ENCODE measurements at places on chromosomes 13 and 19. TPM values are rescaled to one million over a fixed set of nuclear protein-coding genes. Genes with fewer than 3 reads are reported as not detected.

Gene SNRPA
- 23.5 TPM for total RNA-seq

Gene KANK3
- 36.6 TPM for total RNA-seq

Gene BEST2
- total RNA-seq: 0.29 TPM

Gene EDDM13
- not detected for total RNA-seq

Gene CPT1C
- 19.1 TPM for total RNA-seq

Gene CYP4F2
- not detected for total RNA-seq

Gene NAPSA
- total RNA-seq: 1.4 TPM

- no peak for DNase-seq
- peak overlapping the region; percentile 57 for H3K27ac ChIP-seq
- no peaks in the 10 kb centered on the region for H3K4me1 ChIP-seq
- H3K4me3 ChIP-seq: no peak overlapping the region
- H3K36me3 ChIP-seq: no peaks in the 10 kb centered on the region
- H3K27me3 ChIP-seq: no peaks in the 10 kb centered on the region
Observed at GRCh38 chr19:49713236-49713845, 22.4 kb downstream of the CPT1C start.

- no peaks in the 10 kb centered on the region for H3K36me3 ChIP-seq
- no peaks in the 10 kb centered on the region for H3K27me3 ChIP-seq
- H3K4me1 ChIP-seq: peaks cover 5% of the 10 kb centered on the region
- no peak overlapping the region for H3K4me3 ChIP-seq
- DNase-seq: no peak
Observed at GRCh38 chr13:40563350-40564125, 102.9 kb downstream of the FOXO1 start.

- no peak overlapping the region for H3K27ac ChIP-seq
- no peaks in the 10 kb centered on the region for H3K4me1 ChIP-seq
- H3K36me3 ChIP-seq: no peaks in the 10 kb centered on the region
- H3K27me3 ChIP-seq: no peaks in the 10 kb centered on the region
Observed at GRCh38 chr13:78993792-78994191, 334.8 kb upstream of the OBI1 start.

- H3K27ac ChIP-seq: no peak overlapping the region
- H3K4me1 ChIP-seq: peaks cover 5% of the 10 kb centered on the region
- no peaks in the 10 kb centered on the region for H3K27me3 ChIP-seq
- no peak for DNase-seq
- H3K4me3 ChIP-seq: no peak overlapping the region
Observed at GRCh38 chr19:29841559-29842367, 30.0 kb downstream of the CCNE1 start.

DNA sequence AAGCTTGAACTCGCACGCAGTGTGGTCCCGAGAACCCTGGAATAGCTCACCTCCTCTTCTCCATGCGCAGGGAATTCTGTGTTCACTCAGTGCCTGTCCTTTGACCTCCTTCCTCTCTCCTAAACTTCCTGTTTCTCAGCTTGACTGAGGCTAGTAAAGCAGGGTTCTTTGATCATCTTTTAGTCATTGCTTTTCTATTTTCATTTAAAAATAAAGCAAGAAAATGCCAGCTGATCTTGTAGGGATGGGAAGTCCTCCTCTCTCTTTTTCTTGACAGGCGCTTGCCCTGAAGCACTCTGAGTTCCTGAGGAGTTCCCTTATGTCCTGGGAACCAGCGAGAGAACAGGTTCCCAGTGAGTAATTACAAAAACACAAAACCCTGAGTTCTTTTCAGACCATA, 62.8 kb downstream of the ARHGEF7 start:
- H3K4me1 ChIP-seq: no peaks in the 10 kb centered on the region
- no peaks in the 10 kb centered on the region for H3K36me3 ChIP-seq
- H3K27me3 ChIP-seq: no peaks in the 10 kb centered on the region

DNA sequence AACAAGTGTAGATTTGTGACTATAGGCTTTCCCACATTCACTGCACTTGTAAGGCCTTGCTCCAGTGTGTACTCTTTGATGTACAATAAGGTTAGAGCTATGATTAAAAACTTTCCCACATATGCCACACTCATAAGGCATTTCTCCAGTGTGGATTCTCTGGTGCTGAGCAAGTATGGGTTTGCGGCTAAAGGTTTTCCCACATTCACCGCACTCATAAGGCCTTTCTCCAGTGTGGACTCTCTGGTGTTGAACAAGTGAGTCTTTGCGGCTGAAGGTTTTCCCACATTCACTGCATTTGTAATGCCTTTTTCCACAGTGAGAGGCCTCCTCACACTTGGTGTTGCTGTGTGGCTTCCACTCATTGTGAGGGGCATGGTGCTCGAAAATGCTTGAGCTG, 3.7 kb downstream of the ZNF772 start:
- no peak overlapping the region for H3K4me3 ChIP-seq
- H3K36me3 ChIP-seq: no peaks in the 10 kb centered on the region
- no peaks in the 10 kb centered on the region for H3K4me1 ChIP-seq
- no peak overlapping the region for H3K27ac ChIP-seq
- DNase-seq: no peak
- H3K27me3 ChIP-seq: no peaks in the 10 kb centered on the region

- H3K27me3 ChIP-seq: no peaks in the 10 kb centered on the region
- H3K4me1 ChIP-seq: no peaks in the 10 kb centered on the region
- H3K4me3 ChIP-seq: no peak overlapping the region
- H3K27ac ChIP-seq: no peak overlapping the region
- no peaks in the 10 kb centered on the region for H3K36me3 ChIP-seq
- no peak for DNase-seq
Observed at GRCh38 chr19:55005684-55006488, 32.2 kb downstream of the GP6 start.

GRCh38 chr19:43367822-43368221, 14.3 kb downstream of the CD177 start:
- no peaks in the 10 kb centered on the region for H3K4me1 ChIP-seq
- no peak overlapping the region for H3K27ac ChIP-seq
- no peak overlapping the region for H3K4me3 ChIP-seq
- no peaks in the 10 kb centered on the region for H3K36me3 ChIP-seq
- no peak for DNase-seq

GRCh38 chr13:98252931-98253470, 75.9 kb upstream of the RNF113B start:
- no peak overlapping the region for H3K27ac ChIP-seq
- no peaks in the 10 kb centered on the region for H3K4me1 ChIP-seq
- DNase-seq: no peak
- H3K27me3 ChIP-seq: no peaks in the 10 kb centered on the region
- H3K4me3 ChIP-seq: no peak overlapping the region

- DNase-seq: peak; percentile 39
- no peaks in the 10 kb centered on the region for H3K4me1 ChIP-seq
- no peaks in the 10 kb centered on the region for H3K36me3 ChIP-seq
- peak overlapping the region; percentile 85 for H3K27ac ChIP-seq
- peak overlapping the region; percentile 23 for H3K4me3 ChIP-seq
Observed at GRCh38 chr19:290372-291005, 714 bp downstream of the PLPP2 start.

- H3K27ac ChIP-seq: no peak overlapping the region
- H3K4me1 ChIP-seq: no peaks in the 10 kb centered on the region
- no peak overlapping the region for H3K4me3 ChIP-seq
- no peaks in the 10 kb centered on the region for H3K27me3 ChIP-seq
- DNase-seq: no peak
- H3K36me3 ChIP-seq: no peaks in the 10 kb centered on the region
Observed at GRCh38 chr13:112882555-112883024, 86.4 kb upstream of the MCF2L start.

- H3K27ac ChIP-seq: peak overlapping the region; percentile 11
- no peak for DNase-seq
- no peaks in the 10 kb centered on the region for H3K27me3 ChIP-seq
- H3K36me3 ChIP-seq: no peaks in the 10 kb centered on the region
- H3K4me3 ChIP-seq: no peak overlapping the region
Observed at GRCh38 chr19:16366433-16367260, 42.0 kb downstream of the KLF2 start.

- H3K27ac ChIP-seq: no peak overlapping the region
- DNase-seq: no peak
- H3K27me3 ChIP-seq: no peaks in the 10 kb centered on the region
- H3K36me3 ChIP-seq: no peaks in the 10 kb centered on the region
Observed at GRCh38 chr19:27974082-27974513, 1238.9 kb downstream of the UQCRFS1 start.

DNA sequence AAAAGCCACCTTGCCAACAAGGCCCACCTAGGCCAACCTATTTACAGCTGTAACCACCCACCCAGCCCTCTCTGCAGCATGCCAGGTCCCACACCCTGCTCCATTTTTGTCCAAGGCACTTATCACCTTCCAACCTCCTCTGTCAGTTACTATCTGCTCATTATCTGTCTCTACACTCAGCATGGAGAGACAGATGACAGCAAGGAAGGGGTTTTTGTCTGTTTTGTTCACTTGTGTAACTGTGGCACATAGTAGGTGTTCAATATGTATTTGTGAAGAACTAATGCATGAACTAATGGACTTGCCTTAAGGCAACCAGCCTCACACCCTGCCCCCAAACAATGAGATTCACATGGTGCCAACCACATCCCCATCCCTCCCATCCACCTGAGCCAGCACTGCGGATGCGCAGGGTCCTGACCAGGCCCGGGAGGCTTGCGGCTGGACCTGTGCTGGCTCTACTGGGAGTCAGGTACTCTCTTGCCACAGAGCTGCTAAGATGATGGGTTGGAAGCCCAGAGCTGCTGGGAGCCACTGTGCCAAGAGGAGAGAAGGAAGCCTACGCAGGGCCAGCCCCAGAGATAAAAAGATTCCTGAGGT, 17.3 kb downstream of the DEDD2 start:
- no peak overlapping the region for H3K27ac ChIP-seq
- H3K27me3 ChIP-seq: no peaks in the 10 kb centered on the region
- H3K4me1 ChIP-seq: no peaks in the 10 kb centered on the region
- H3K36me3 ChIP-seq: no peaks in the 10 kb centered on the region
- DNase-seq: no peak

- H3K27ac ChIP-seq: no peak overlapping the region
- no peak overlapping the region for H3K4me3 ChIP-seq
- no peaks in the 10 kb centered on the region for H3K36me3 ChIP-seq
- no peak for DNase-seq
- no peaks in the 10 kb centered on the region for H3K27me3 ChIP-seq
Observed at GRCh38 chr13:103540382-103540765, 474.2 kb upstream of the SLC10A2 start.

DNA sequence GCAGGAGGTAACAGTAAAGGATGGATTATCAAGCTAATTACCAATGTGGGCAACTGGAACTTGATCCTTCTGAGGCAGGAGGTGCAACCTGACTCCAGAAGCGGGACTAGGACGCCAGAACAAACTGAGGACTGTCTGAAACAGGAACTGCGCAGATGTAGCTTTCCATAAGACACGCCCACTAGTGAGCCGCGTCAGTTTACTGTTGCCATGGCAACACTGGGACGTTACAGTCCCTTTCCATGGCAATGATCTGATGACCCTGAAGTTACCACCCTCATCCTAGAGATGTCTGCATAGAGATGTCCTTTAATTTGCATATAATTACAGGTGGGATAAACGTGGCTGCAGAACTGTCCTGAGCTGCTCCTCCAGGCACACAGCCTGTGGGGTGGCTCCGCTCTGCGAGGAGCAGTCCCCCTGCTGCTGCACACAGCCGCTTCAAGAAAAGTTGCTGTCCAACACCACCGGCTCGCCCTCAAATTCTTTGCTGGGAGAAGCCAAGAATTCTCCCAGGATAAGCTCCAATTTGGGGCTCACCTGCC, 816.6 kb downstream of the UQCRFS1 start:
- no peaks in the 10 kb centered on the region for H3K36me3 ChIP-seq
- H3K27ac ChIP-seq: no peak overlapping the region
- H3K4me1 ChIP-seq: no peaks in the 10 kb centered on the region
- H3K27me3 ChIP-seq: no peaks in the 10 kb centered on the region
- DNase-seq: no peak

DNA sequence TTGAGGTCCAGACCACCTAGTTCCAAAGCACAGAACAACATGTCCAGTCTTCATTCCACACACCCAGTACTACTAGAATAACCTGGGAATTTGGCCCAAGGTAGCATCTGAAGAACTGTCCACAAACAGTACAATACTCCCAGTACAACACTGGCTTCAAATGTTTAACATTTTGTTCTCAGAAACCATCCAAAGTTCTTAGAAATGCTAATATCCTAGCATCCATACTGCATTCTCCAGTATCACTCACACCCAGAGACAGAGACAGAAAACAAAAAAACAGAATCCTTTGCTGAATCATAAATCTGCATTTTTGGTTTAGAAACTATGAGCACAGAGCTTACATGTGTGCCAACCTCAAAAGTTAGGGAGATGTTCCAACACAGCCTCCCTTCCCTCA, 490.8 kb downstream of the FOXO1 start:
- no peak overlapping the region for H3K4me3 ChIP-seq
- H3K36me3 ChIP-seq: no peaks in the 10 kb centered on the region
- peak overlapping the region; percentile 67 for H3K27ac ChIP-seq
- H3K4me1 ChIP-seq: peaks cover 7% of the 10 kb centered on the region
- no peaks in the 10 kb centered on the region for H3K27me3 ChIP-seq

DNA sequence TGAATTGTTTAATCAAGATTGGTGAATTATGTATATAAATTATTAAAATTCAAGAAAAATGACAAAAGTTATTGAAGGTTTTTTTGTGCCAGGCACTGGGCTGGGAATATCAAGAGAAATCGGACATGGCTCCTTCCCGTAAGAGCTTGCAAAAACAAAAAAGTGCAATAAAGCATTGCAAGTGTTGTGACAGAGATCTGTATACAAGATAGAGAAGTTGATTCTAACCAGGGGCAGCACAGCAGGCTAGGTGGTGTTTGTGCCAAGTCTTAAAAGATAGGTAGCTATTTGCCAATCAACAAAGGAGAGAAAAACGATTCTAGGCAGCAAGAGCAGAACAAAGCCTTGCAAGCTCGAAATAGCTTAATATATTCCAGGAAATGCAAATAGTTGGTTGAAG, 123.7 kb upstream of the WASF3 start:
- no peaks in the 10 kb centered on the region for H3K36me3 ChIP-seq
- H3K27me3 ChIP-seq: no peaks in the 10 kb centered on the region
- H3K4me3 ChIP-seq: no peak overlapping the region
- DNase-seq: no peak
- no peaks in the 10 kb centered on the region for H3K4me1 ChIP-seq

DNA sequence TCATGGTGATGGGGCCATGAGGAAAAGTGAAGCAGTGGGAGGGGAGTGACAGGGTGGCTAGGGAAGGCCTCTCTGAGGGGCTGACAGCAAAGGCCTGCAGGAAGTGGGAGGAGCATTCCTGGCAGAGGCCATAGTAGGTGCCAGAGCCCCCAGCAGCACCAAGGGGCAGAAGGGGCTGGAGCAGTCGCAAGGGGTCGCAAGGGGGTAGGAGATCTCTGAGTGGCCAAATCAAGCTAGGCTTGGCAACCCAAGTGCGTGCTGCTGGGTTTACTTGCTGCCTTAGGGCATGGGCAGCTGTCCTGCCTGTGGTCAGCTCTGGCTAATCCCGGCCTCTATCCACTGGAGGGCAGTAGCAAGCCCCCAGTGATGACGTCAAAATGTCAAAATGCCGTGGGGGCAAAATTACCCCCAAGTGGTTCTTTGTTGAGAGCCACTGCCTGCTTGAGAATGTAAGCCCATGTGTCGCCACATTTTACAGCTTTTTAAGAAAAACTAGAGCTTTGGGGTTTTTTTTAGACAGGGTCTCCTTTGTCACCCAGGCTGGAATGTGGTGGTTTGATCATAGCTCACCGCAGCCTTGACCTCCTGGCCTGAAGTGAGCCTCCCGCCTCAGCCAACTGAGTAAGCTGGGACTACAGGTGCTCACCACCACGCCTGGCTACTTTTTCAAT, 11.8 kb downstream of the CCDC97 start:
- H3K4me3 ChIP-seq: no peak overlapping the region
- H3K27me3 ChIP-seq: no peaks in the 10 kb centered on the region
- DNase-seq: peak; percentile 62
- peaks cover 10% of the 10 kb centered on the region for H3K4me1 ChIP-seq
- no peaks in the 10 kb centered on the region for H3K36me3 ChIP-seq

GRCh38 chr13:32045982-32046785, 14.6 kb downstream of the FRY start:
- H3K36me3 ChIP-seq: no peaks in the 10 kb centered on the region
- peak overlapping the region; percentile 71 for H3K27ac ChIP-seq

- no peak overlapping the region for H3K27ac ChIP-seq
- H3K27me3 ChIP-seq: no peaks in the 10 kb centered on the region
- no peak overlapping the region for H3K4me3 ChIP-seq
- H3K36me3 ChIP-seq: no peaks in the 10 kb centered on the region
Observed at GRCh38 chr19:16206637-16207036, 8.9 kb downstream of the AP1M1 start.

Measured in uterus (tissue), 4 donors.